ENCODE measurements at places on chromosomes 2 and 18.
A peak's percentile ranks its signal among the peaks of the same experiment; 100 is the strongest.

DNA sequence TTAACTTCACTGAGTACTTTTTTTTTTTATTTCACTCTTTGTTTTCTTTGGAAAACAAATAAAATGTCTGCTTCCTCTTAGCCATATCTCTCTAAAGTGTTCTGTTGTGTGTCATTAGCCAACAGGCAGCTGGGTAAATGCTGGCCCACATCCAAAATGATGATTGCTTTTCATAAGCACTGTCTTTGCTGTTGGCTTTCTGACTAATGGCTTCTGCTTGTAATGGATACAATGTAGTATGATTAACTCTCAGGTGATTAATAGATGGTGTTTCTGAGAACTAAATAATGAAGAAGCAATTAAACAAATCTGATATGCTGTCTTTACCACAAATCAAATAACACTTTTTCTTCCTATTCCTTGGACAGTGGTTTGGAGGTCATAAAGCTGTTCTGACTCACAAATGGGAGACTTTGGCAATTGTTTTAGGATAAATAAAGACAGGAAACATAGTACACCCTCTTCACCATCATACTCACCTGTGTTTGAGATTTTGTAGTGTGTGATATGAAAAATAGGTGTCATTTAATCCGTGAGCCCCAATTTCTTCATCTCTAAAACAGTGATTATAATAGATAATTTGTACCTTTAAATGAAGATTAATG is 888.4 kb downstream of the TSN start:
- no peak for DNase-seq

GRCh38 chr2:21069746-21070340 is 26.0 kb upstream of the APOB start:
- no peak for DNase-seq

GRCh38 chr18:28342231-28342630 is 165.3 kb upstream of the CDH2 start:
- no peak for DNase-seq

- DNase-seq = no peak
These were observed 32.3 kb downstream of the CARF start for GRCh38 chr2:202944408-202944807.

DNA sequence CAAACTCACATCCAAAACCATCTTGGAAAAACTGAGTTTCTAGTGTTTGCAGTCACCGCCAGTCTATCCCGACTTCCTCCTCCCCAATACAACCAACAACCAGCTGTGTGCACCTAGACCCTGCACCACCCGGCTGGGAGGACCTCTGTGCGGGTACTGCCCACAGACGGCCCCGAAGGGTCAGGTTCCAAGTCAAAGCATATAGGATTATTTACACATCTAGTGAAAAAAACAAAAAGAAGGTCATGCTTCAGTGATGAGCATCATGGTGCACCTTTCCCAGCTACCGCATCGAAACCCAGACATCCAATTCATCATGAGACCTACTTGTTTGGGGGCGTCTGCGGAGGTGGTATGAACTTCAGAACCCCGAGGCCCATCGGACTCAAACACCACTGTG is 124.8 kb downstream of the ZNF516 start:
- DNase-seq = no peak

GRCh38 chr2:181818840-181819239 is 72.7 kb upstream of the ITPRID2 start:
- no peak for DNase-seq

GRCh38 chr2:168655207-168655606 is 147.2 kb upstream of the NOSTRIN start:
- no peak for DNase-seq

- no peak for DNase-seq
These were observed 46.1 kb upstream of the DAPL1 start for GRCh38 chr2:158748926-158749590.

- no peak for DNase-seq
These were observed 40.1 kb downstream of the AOX1 start for GRCh38 chr2:200625958-200626363.

- no peak for DNase-seq
These were observed 133.2 kb upstream of the EPAS1 start for GRCh38 chr2:46163804-46164528.

- DNase-seq = no peak
These were observed 12.9 kb downstream of the CCDC148 start for GRCh38 chr2:158443606-158444005.

DNA sequence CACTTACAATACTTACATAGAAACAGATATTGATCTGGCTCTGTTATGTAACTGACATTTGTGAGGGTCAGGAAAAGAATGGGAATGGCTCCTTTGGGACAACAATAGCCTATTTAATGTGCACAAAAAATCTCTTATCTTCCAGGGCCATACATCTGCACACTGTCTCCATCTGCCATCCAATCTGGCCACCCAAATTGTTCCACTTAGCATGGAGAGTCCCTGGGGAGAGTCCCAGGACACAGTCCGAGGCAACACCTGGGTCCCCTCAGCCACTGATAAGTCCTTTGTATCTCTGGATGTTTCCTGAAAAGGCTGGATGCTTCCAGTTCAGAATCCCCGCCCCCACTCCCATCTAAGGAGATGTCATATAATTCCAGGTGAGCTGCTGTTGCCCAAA is 274.2 kb upstream of the NCKAP5 start:
- no peak for DNase-seq

GRCh38 chr2:16228951-16229350 is 288.6 kb downstream of the MYCN start:
- DNase-seq = no peak

DNA sequence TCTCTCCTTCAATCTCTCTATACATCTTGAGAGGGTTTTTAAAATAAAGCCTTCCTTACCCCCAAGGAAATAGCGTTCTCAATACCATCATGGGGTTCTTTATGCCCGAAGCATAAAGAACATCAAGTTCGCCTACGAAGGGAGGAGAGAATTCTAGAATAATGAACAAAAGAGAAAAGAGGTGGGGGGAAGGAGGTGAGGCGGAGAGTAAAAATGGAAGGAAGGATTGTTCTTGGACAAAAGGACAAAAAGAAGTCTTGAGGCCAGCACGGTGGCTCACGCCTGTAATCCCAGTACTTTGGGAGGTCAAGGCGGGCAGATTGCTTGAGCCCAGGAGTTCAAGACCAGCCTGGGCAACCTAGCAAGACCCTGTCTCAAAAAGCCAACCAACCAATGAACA is 319.8 kb upstream of the NCKAP5 start:
- DNase-seq = no peak

DNA sequence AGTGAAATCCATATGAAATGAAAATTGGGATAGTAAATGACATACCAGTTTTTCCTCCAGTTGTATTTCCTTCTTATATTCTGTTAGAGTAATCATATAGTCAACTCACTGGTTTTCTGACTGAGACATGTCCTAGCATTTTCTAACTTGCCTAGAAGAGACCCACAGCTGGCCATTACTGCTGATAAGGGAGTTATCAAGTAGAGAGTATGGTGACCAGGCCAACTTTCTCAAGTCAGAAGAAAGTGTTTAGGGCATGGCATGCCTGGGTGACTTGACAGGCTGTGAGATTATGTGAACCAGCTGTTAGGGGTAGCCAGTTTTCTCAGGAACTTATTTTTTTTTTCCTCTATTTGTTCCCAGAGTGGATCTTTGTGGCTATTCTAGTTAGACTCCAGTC is 81.2 kb downstream of the GPD2 start:
- no peak for DNase-seq

DNA sequence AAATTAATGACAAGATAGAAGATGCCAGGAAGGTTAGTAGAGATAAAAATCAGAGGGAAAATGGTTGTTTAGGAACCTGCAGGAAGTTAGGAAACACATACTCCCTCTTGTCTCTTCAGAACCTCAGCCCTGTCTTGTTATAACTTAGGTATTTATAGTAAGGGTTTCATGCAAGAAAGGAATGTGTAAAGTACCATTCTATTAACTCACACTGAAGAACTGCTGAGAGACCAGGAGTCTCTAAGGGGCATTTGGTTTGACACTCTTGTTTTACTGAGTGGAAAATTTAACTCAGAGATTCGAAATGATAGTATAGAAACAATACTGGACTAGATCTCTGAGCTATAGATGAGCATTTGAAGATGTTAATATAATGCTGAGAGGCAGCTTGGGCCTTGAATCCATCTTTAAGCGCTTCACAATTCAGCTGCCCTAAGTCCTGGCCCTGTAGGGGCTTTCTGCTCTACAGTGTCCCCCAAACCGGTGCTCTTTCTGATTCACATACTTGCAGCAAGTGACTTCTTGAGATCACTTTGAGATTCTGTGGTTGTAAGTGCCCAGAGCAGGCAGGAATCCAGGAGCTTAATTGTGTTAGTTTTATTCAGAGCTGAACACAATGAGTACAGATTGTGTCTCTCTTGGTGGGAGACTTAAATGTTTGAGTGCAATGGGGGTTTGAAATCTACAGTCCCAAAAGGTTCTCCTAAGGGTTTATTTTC is 235.0 kb upstream of the RGPD4 start:
- no peak for DNase-seq

DNA sequence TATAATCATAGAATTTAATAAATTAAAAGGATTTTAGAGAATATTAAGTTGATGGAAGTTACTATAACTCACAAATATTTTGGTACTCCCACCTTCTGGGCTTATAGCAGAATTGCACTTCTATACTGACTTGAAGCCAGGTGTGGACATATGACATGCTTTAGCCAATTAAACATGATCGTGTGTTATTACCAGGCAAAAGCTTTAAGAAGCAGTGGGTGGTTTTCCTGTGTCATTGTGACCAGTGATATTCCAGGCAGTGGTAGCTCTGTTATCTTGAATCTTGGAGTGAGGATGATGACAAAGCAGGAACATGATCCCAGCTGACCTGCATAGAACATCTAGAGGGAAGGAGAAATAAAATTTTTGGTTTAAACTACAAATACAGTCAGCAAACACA is 370.9 kb upstream of the ZEB2 start:
- no peak for DNase-seq

DNA sequence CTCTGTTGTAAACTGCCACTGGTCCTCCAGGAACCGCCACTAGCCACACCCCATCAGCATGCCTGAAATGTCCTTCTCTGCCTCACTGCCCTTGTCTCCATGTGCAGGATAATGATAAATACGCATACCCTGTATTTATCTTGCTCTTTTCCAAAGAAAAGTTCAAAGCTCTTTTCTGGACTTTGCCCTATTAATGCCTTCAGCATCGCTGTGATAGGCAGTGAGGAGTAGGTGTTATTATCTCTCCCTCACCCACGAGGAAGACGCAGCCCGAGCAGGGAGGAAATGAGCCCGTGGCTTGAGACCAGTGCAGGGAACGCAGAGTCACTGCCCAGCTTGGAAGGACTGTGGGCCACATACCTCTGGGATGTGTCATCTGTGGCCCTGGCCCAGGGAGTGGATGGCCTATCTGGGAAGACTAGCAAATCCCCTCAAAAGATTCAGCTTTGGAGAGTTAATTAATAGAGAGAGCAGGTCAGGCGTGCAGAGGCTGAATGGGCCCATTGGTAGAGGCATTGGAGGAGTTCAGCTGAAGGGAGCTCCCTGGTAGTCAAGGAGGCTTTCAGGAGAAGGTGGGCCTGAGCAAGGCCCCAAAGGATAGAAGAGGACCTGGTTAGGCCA is 39.5 kb upstream of the MCFD2 start:
- no peak for DNase-seq

GRCh38 chr2:195657634-195658540 is 861 bp downstream of the SLC39A10 start:
- peak; percentile 39 for DNase-seq

GRCh38 chr2:232980683-232981082 is 32.4 kb downstream of the NGEF start:
- no peak for DNase-seq

DNA sequence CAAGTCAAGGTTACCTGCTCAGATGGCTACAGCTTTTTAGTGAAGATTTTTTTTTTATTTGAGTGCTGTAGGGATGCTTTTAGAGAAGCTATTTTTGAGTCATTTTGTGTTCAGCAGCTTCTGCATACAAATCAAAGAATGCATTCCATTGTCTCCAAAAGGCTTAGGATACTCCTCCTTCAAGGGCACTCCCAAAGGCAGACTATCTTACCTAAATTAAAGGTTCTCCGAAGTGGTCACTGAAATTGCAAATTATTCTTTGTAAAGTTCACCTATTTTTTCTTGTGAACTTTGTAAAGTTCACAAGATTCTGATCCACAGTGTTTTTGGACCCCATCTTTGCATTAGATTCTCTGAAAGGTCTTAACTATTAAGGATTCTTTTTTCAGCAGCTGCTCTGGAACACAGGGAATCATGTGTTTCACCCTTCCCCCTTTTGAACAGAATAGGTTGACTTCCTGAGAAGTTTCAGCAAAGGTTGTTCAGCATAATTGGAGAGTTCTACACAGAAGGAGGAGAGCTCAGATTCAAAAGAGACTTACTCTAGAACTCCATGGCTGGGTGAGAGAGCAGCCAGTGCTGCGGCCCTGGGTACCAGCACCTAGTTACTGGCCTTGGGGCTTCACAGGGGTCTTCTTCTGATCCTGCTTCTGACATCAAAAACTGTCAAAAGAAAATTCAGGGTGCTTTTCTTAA is 14.5 kb downstream of the CLIP4 start:
- DNase-seq = no peak

GRCh38 chr2:159349674-159350299 is 63.3 kb upstream of the WDSUB1 start:
- DNase-seq = no peak

GRCh38 chr2:144452169-144452988 is 67.5 kb downstream of the ZEB2 start:
- no peak for DNase-seq

DNA sequence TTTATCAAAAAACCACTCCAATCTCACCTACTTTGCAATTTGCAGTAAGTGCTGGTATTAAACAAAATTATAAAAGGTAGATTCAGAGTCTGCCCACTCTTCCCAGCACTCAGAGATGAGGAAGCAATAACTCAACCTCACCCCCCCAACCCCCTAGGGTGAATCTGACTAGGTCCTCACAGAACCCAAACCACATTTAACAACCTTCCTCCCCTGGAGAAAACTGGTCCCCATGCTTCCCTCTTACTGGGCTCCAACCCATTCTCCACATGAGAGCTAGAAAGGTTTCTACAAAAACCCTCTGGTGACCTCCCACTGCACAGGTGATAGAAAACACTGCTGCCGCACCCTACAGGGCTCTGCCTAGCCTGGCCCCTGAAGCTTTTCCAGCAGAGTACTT is 40.5 kb upstream of the BMP10 start:
- DNase-seq = no peak

- no peak for DNase-seq
These were observed 40.5 kb upstream of the ATG16L1 start for GRCh38 chr2:233210843-233211547.

GRCh38 chr18:79224381-79224780 is 155.2 kb downstream of the ATP9B start:
- DNase-seq = no peak

DNA sequence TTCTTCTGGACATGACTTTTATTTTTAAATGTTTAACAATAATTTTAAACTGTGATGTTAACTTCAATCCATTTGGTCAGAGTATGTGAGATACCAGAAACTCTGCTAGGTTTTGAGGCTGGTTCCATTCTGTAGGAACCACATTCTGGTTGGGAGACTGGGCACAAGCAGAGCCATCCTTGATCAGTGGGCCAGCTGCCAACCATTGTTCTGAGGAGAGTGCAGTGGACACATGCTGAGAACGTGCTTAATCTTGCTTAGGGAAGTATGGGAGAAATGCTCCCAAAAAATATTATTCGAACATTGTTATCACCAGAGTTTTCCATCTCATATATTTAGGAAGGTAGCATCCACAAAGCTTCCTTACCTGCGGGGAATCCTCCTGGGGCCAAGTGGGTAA is 155.8 kb downstream of the RTN4 start:
- no peak for DNase-seq

All from stimulated activated CD4-positive, alpha-beta T cell treated with anti-CD3 and anti-CD28 coated beads, Interleukin-15, amount 100 ng/mL, for 1 hour (primary cell).